ENCODE measurements at places on chromosomes 7 and 10. TPM values are rescaled to one million over a fixed set of nuclear protein-coding genes. Genes with fewer than 3 reads are reported as not detected.

UCMA gene
- total RNA-seq = not detected

PRKAR1B gene
- total RNA-seq = 41.4 TPM

ATP5F1C gene
- total RNA-seq = 166 TPM

GPRIN2 gene
- total RNA-seq = 32.0 TPM

WIPF3 gene
- 2.4 TPM for total RNA-seq

SLC18A2 gene
- total RNA-seq = 6.5 TPM

IL2RA gene
- total RNA-seq = not detected

WEE2 gene
- total RNA-seq = 0.45 TPM

AKR1D1 gene
- not detected for total RNA-seq

ZC3HAV1 gene
- total RNA-seq = 6.3 TPM

CCL26 gene
- not detected for total RNA-seq

MSS51 gene
- total RNA-seq = 6.5 TPM
